ENCODE measurements at places on chromosomes 16 and 17.

- no peak for DNase-seq
Measured at GRCh38 chr16:65917466-65917865, 449.0 kb upstream of the CDH5 start.

- DNase-seq = no peak
Measured at GRCh38 chr17:10035885-10036284, 130.8 kb upstream of the RCVRN start.

DNA sequence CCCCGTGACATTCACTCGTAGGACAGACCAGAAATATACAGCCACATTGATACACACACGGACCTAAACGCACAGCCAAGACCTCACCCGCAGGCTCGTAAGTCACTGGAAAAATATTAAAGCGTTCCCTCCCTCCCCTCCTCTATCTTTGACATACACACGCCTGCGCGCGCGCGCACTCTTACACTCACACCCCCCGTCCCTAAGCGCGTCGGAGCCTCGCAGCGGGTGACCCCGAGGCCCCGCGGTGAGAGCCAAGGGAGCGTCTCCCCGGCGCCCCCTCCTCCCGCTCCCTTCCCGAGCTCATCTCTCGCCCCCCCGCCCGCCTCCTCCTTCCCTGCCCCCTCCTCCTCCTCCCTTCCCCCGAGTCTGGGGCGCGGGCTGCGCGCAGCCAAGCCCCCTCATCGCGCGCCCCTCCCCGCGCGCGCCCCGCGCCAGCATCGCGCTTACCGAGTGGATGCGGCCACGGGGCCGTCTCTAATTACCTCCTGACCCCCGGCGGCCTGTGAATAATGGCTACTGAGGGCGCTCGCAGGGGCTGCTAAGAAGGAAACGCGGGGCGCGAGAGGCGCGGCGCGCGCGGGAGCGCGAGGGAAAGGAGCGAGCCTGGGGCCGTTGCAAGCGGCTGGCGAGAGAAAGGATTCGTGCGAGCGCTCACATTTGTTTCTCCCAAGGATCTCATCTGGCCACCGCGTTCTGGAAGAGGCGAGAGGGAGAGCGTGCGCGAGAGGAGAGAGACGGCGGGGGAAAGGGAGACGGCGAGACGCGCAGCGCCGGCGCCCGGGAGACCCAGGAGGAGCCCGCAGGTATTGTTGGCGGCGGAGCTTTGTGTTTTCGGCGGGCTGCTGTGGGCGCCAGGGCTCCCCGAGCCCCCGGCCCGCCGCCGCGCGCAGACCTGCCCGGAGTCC lies 42.4 kb downstream of the RAI1 start:
- no peak for DNase-seq

DNA sequence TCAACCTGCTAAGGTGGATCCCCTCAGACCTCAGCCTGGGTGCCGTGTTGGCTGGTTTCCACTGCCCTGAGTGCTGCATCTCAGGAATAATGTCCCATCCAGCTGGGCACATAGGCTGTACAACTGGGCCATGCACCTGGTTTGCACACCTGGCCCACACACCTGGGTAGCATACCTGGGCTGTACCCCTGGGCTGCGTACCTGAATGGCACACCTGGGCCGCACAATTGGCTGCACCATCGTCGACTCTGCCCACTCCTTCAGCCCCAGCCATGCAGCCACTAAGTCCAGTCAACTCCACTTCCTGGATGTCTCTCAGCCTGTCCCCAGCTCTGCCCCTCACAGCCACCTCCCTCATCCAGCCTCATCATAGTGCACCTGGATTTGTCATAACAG lies 7.9 kb downstream of the SLC5A10 start:
- no peak for DNase-seq

GRCh38 chr17:57674894-57675293 lies 70.2 kb downstream of the CCDC182 start:
- DNase-seq = no peak

DNA sequence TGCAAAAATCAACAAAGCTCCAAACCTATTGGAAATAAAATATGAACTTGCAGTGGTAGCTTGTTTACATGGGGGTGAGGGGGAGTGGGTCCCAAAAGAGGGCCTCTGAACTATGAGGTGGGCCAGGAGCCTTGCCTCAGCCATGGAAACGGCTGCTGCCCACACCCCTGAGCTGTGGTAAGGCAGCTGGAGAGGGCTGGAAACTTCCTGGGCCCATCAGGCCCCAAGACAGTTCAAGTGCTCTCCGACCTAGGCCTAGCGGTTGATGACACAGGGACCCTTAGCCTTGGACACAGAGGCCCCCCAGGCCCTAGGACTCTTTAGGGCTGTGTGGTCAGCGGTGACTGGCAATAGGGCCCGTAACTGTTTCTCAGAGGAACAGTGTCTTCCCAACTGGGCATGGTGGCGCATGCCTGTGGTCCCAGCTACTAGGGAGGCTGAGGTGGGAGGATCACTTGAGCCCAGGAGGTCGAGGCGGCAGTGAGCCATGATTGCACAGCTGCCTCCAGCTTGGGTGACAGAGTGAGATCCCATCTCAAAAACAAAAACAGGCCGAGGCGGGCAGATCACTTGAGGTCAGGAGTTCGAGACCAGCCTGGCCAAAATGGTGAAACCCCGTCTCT lies 18.3 kb downstream of the UNC13D start:
- DNase-seq = no peak

GRCh38 chr16:68715471-68715870 lies 21.6 kb upstream of the CDH1 start:
- DNase-seq = no peak

DNA sequence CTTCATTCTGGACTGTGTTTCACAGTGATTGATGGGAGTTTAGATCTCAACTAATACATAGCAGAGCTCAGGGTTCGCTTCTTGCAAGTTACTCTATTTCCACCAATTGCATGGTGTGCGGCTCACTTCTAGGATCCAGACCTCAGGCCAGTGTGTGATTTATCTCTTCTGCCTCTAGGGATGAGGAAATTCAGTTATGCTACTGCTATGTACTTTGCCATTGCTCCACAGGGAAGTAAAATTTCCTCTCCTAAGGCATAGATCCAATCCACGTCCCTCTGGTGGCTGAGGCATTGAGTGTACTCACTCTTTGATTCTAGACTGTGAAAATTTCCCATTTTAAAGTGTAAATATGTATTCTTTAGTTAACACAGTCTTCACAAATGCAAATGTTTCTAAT lies 214.1 kb downstream of the HS3ST3B1 start:
- DNase-seq = no peak

- no peak for DNase-seq
Measured at GRCh38 chr17:55563363-55563762, 52.1 kb upstream of the SMIM36 start.

DNA sequence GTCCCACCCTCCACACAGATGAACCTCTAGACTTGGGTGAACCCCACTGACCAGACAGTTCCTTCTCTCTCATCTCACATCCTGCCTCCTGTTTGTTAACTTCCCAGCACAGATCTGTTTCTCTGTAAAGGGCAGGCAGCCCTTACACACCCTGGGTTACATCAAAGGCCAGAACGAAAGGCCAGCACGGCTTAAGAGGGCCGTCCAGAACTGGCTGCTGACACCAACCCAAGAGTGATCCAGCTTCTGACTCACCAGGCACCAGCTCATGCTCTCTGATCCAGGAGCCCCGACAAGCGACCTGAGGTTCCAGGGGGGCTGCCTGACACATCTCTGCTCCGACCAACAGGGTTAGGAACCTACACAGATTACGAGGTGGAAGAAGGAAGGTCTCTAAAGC lies 86.9 kb downstream of the MRM3 start:
- no peak for DNase-seq

DNA sequence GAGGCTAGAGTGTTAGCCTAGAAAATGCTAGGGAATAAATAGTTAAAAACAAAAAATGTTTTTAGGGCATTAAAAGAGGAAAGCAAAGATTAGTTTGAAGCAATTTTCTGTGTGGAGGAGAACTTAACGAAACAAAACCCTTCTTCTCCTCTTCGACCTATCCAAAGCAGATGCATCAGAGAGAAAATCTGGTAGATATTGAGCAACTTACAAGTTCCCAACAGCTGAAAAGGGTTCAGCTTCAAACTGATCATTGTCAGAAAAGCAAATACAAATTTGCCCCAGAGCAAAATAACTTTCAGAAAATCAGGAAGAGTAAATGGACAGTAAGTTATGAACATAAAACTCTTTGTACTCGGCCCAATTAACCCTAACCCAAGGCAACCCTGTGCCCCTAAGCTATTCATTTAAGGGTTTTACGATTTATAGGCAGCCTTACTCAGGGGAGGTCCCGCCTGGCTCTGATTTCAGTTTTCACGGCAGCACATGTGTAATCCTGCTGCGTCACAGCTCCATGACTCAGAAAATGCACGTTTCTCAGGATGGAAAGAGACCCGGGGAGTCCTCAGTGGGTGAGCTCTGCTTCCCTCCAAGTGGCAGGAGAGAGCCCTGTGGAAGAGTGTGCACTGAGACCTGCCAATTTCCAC lies 405.7 kb upstream of the SALL1 start:
- no peak for DNase-seq

GRCh38 chr16:80023865-80024264 lies 423.3 kb upstream of the MAF start:
- DNase-seq = no peak

DNA sequence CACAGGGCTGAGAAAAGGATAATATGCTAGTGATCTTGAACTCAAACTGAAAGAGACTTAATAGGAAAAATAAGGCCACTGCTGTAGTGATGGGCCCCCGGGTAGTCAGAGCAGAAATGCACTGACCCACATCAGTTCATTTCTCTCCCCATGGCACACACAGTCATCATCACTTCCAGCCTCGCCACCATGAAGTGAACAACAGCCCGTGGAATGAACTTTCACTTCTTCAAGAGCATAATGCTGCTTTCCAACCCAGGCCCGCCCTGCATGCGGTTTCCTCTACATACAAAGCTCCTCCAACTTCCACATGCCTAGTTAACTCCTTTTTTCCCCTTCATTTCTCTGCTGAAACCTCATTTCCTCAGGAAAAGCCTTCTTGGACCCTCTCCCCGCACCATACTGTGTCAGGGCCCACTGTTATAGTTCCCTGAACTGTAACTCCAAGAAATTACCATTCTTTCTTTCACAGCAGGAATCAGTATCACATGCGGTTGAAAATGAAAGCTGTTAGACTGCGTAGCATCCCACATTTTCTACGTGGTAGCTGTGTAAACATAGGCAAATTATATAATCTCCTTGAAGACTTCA lies 65.8 kb upstream of the SMIM36 start:
- peak; percentile 35 for DNase-seq

- no peak for DNase-seq
Measured at GRCh38 chr17:36468903-36469635, 17.4 kb upstream of the ZNHIT3 start.

DNA sequence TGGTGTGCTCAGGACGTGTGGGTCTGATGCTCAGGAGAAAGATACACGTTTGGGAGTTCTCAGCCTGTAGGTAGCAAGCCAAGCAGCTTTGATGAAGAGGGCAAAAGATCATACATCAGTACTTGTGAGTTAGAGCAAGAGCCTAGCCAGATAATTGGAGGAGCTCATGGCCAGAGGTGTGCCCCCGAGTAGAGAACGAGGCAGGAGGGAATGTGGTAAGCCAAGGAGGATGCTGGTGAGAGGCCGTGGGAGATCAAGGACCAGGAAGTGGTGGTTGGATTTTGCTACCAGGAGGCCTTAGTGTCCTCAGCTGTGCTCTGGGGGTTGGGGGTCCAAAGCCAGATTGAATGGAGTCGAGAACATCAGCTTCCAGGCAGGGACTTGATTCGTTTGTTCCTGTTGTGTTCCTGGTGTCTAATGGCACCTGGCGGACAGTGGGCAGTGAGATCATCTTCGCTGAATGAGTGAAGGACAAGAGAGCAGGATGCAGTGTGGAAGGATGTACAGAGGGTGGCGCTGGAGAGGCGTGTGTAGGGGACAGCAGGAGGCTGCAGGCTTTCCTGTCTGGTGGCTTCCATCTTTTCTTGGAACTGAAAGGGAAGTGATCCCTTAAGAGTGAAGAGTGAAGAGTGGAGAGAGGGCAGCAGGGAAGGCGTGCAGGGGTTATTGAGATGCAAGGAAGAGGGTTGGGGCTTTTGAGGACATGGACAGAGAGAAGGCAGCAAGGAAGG lies 11.6 kb downstream of the FBXL19 start:
- DNase-seq = no peak

DNA sequence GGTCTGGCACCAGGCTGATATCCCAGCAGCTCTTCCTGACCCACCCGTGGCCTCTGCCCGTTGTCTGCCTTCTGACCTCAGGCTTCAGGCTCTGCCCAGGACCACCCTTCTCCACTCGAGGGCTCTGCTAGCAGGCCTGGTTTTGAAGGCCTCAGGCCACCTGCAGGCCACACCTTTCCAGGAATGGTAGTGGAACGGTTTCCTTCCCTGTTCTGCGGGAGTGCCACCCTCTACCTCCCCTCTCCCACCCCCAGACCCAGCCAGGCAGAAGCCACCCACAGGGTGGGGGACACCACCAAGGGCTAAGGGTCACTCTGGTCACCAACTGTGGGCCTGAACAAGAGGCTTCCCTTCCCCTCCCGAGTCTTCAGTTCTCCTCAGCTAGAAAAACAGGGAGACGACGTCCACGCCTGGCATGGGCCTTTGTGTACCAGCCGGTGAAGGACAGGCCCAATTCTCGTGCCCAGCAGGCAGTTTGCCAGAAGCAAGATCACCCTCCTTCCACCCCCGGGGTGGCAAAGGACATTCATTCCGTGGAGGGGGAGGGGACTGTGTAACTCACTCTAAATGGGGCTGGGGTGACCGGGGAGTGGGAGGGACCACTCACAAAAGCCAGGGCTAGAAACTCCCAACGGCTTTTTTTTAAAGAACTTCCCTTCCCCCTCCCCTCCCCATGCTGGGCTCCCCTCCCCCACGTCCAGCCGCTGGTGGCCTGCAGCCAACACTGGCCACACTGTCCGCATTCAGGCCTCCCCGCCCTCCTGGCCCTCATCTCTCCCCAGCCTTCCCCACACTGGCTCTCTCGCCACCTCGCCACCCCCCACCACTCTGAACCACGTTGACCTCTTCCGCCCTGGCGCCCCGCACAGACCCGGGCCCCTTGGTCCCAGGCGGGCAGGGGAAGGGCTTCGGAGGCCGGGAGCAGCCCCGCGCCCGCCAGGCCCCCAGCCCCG lies 7.7 kb downstream of the CBX4 start:
- DNase-seq = no peak

- no peak for DNase-seq
Measured at GRCh38 chr16:10557750-10558149, 22.6 kb downstream of the EMP2 start.

GRCh38 chr17:9922012-9922848 lies 17.2 kb upstream of the RCVRN start:
- no peak for DNase-seq

DNA sequence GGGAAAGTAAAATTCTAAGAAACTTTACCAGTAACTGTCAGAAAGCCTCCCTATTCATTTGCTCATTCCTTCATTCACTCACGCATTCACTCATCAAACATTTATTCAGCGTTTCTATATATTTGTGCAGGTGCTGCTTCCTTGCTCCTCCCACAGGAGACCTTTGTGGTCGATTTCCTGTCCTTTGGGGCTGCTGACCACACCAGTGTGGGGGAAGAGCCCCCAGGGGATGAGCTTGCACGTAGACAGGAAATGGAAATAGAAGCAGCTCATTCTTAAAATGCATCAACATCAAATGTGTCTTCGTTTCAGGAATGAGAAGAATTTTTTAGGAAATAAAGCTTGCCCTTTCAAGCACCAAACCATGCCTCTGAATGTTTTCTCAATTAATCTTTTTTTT lies 9.6 kb downstream of the PIK3R6 start:
- no peak for DNase-seq

- DNase-seq = no peak
Measured at GRCh38 chr16:21663889-21664647, at the start of gene OTOA. TSS of gene OTOA (plus strand) at chr16:21663968. CDS start at chr16:21678515, 14,547 bp downstream.
